ENCODE measurements at places on chromosomes 7 and 10. TPM values are rescaled to one million over a fixed set of nuclear protein-coding genes. Genes with fewer than 3 reads are reported as not detected.

GRCh38 chr10:78342827-78343653 lies 309.4 kb downstream of the RPS24 start:
- H3K27ac ChIP-seq: no peak overlapping the region
- no peaks in the 10 kb centered on the region for H3K36me3 ChIP-seq

- H3K27ac ChIP-seq: no peak overlapping the region
- H3K4me3 ChIP-seq: no peak overlapping the region
- no peaks in the 10 kb centered on the region for H3K27me3 ChIP-seq
- H3K4me1 ChIP-seq: no peaks in the 10 kb centered on the region
- DNase-seq: no peak
These were observed 546.3 kb downstream of the SDK1 start for GRCh38 chr7:3847336-3847735.

GRCh38 chr10:114925587-114926586 lies 12.1 kb upstream of the TRUB1 start:
- H3K36me3 ChIP-seq: no peaks in the 10 kb centered on the region
- DNase-seq: peak; percentile 29
- H3K4me1 ChIP-seq: peaks cover 9% of the 10 kb centered on the region
- no peak overlapping the region for H3K4me3 ChIP-seq
- H3K27me3 ChIP-seq: no peaks in the 10 kb centered on the region

The ADAM12 gene
- 3.1 TPM for total RNA-seq
